SK-N-MC (cell line): ENCODE measurements at places on chromosomes 11 and 22.

DNA sequence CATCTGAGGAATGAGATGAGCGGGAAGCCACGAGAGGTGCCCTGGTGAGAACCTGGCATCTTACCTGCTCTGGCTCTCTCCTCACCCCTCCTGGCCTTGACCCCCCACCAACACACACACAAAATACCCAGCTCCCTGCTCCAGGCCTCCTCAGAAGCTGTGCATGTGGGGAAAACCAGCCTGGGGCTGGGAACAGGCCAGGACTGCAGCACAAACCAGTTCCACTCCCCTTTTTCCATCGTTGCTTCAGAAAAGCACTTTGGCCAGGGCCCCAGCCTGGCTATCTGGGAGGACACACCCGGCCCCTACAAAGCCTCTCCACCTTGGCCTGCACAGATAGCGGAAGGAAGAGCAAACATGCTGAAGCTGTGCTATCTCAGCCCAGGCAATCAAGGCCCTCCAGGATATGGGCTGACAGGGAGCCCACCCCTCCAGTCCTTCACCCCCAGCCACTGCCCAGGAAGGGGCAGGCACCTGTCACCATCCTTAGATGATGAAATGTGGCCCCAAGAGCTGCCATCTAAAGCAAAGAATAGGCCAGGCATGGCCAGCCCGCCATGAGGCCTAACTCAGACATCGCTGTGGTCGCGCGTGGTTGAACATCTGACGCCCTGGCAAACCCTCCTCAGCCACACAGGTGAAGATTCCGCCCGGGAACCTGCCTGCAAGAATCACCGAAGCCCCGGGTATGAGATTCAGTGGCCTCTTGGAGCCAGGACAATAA is 35.4 kb downstream of the PISD start:
- no peak for DNase-seq

DNA sequence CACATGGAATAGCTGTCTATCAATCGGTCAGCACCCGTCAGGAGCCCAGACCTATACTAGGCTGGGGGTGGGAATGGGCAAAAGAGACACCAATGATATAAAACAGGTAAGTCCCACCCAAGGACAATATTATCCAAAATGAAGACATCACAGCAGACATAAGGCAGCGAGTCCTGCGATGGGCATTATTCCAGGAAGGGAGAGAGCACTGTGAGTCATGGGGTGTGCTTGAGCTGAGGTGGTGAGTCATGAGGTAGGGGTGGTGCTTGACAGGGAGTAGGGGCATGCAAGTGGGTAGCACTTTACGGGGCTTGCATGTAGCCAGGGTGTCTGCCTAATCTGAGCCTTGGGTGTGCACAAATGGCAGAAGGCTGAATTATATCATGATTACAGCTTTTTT is 605.0 kb upstream of the CADM1 start:
- no peak for DNase-seq

GRCh38 chr11:36364551-36365325 is 68.7 kb downstream of the PRR5L start:
- no peak for DNase-seq

DNA sequence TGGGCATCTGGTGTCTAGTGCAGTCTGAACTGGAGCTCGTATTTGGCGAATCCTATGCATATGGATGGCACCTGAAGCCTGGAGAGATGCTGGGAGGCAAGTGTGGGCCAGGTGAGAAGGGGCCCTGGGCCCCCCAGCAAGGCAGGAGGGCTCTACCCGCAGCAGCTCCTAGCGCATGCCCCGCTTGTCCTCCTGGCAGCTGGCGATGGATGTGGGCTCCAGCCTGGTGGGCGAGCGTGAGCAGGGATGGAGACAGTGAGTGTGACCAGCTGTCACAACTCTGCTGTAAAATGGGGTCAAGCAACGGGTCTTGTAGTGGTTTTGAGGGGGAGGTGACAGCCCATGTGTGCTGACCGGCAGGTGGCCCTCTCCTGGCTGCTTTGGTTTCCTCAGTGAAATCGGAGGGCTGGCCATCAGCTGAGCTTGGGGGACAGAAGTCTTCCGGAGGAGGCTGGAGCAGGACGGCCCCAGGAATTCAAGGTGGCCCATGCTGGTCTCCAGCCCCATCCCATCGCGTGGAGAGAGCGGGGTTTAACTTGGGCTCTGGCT is 12.0 kb downstream of the FRMD8 start:
- no peak for DNase-seq

GRCh38 chr22:48827268-48827846 is 1000.3 kb downstream of the BRD1 start:
- DNase-seq, result no peak

DNA sequence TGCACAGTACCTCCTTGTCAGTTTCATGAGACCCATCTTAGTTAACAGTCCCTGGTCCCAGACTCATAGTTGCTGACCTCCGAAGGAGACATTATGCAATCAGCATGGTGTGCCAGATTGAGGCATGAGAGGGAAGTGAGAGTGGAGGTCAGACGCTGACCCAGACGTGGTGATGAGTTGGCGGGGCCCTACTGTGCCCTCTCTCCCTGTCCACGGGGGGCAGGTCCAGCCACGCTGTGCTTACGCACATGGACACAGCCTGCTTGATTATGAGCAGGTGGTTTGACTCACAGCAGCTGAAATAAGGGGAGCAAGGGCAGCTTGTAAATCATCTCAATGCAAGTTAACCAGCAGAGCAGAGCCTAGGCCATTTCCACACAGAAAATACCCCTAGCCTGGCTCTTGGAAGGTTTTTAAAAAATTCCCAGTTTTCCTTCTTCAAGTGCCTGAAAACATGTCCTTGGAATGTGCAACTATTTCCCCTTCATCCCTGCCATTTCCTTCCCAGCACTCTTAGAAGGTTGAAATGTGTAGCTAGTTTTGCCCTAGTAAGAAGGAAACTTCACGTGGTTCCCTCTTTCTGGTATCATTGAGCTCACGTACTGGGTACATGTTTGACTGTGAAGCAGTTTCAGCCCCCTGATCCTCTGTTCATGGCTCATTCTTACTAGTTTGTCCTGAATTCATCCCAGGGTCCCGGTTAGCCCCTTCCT is 122.6 kb upstream of the SORL1-AS1 start:
- no peak for DNase-seq

GRCh38 chr11:67996051-67996450 is 7.8 kb downstream of the UNC93B1 start:
- no peak for DNase-seq

DNA sequence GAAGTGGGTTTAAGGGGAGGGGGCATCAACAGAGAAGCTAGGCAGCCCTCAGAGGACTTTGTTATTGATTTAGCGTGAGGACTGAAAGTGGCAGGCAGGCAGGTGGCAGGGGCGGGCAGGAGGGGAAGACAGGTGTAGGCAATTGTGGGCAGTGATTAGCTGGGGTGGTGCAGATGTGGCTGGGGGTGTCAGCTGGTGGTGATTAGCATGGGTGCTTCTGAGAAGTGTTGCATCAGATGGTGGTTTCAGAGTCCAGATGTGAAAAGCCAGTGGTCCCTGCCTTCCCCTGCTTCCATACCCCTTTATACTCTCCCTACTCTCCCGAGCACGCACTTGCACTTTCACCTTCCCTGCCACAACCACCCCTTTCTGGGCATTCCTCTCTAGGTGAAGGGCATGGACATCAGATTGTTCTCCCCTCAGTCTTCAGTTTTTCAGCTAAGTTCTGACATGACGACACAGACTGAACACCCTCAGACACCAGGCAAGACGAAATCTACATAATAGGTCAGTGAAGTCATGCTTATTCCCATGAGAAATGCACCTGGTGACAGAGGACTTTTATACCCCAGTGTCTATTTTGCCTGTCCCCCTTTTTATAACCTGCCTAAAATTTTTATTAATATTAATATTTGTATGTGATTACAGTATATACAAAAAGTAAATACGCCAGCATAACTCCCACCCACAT is 435.7 kb upstream of the CADM1 start:
- DNase-seq, result no peak

DNA sequence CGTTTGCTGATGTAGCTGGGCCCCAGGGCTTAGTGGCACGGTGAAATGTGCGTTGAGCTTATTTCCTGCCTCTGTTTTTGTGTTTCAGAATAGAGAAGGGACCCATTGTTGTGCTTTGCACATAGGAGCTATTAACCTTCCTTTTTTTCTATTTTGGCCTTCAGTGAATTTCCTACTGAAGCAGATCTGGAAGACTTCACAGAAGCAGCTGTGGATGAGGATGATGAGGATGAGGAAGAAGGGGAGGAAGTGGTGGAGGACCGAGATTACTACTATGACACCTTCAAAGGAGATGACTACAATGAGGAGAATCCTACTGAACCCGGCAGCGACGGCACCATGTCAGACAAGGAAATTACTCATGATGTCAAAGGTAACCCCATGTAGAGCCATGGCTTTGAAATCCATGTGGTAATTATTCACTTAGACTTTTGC is 37.4 kb upstream of the ST14 start:
- no peak for DNase-seq

DNA sequence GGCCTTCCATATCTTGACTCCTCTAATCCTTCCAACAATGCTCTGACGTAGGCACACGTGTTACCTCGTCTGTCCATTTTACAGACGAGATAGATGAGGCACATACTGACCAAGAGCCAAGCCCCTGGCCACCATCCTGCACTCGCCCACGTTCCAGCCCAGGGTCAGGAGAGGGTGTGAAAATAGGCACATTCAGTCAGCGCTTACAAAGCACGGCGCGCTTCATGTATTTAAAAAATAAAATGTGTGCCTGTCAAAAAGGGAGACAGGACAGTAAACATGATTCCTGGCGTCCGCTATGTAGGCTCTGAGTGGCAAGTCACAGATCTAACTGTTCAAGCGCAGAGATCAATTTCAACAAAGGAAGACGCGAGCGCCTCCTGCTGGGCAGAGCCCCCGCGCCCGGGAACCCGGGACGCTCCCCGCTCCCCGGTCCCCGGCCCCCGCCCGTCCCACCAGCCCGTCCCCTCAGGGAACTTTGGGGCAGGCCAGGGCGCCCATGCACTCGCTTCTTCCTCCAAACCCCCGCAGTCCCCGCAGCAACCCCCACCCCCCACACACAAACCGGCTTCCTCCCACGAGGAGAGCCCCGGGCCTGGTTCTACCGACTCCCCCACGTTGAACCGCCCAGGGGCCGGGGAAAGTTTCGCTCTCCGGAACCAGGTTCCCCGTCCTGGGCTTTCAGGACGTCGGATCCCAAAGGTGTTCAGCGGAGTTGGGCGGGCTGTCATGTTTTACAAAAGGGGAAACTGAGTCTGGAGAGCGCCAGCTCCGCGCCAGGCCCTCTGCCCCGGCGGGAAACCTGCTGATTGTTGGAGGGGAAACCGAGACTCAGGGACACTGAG is 10.4 kb upstream of the C1QTNF6 start:
- no peak for DNase-seq

DNA sequence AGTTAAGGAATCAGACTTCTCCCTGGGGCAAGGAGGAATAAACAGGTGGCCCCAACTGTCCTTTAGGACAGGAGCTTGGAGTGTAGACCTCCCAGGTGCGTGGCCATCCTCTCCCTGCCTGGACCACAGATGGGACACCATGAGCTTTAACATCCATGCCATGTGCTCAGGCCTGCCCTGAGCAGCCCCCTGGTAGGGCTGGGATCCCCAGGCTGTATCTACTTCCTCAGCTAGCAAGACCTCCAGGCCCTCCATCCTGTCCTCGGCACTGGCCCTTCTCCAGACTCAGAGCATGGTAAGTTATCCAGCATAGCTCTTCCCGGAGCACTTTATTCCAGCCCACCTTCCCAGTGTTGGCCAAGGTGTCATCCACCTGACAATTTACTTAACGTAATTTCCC is 5.7 kb downstream of the CD6 start:
- DNase-seq, result no peak

GRCh38 chr11:82683029-82683428 is 50.6 kb downstream of the FAM181B start:
- DNase-seq, result no peak

- DNase-seq, result no peak
Measured at GRCh38 chr11:66118847-66119246, 48.8 kb downstream of the PACS1 start.

DNA sequence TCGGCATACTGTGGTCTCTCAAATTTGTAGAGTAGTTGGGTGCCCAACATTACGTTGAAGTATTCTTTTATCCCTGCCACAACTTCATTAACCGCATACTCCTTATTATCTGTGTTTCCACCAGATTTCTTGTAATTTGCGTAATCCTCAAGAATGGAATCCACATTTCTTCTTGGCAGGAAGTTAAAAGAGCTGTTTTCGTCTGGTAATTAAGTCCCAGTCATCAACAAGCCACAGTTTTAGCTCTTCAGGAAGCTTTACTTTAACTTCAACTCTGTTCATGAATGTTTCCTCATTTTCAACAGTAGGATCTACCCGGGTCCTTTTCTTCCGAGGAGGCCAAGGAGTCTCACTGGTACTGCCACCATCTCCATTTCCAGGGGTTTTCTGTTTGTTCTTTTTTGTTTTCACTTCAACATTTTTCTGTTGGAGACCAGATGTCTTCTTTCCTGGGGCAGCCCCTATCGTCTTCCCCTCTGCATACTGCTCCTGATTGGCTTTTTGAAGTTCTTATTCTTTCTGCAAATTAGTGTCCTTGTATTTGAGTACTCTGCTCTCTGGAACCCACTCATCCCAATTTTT is 30.3 kb downstream of the PDE3B start:
- peak; percentile 34 for DNase-seq

DNA sequence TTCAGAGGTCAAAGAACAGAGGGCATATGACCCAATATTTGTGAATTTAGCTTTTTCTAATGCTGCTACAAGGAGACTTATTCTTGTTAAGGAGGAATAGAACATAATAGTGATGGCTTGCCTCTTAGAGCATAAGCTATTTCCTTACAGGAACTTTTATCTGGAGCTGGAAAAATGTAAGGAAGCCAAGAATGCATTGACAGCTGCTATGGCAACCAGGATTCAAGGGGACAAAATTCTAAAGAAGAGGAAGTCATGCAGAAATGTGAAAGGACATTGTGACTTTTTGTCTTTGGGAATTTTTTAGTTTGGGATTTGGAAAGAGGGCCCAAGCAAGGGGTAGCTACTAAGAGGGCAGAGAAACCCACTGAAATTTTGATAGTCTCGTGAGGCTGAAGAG is 51.1 kb downstream of the EHF start:
- DNase-seq, result no peak

DNA sequence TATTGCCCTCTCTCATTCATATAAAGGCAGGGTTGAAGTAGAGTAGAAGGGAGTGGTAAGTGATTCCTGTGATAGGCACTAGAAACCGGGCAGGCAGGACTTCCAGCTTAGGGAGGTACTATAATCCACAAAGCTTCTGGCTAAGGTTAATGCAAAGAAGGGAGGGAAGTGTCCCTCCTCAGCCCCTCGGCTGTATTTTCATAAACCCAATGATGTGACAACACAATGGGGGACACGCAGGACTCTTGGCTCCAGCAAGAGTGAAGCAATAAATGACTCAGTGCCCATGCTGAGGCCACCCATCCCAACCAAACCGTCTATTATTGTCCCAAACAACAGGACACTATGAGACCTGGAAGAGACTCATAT is 90.7 kb downstream of the ETS1 start:
- no peak for DNase-seq

DNA sequence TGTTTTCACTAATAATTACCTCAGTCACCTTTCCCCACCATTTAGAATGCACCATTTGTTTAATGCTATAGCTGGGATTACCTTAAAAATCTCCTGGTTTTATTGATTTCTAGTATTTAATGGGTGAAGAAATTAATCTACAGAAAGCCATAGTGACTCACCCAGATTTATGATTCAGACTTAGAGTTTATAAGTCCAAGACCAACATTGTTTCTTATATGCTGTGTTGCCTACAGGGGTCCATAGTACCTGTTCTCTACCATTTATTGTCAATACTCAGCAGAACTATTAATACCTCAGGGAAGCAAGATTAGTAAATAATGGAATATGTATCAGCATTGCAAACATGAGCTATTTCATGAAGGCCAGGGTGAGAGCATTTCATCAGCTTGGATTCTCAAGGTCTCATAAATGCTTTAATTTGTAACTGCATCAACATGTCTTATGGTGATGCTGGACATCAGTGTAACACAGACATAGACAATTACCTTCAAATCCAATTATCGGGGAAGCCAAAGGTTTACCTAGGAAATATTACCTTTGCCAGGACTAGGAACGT is 8.0 kb upstream of the MS4A7 start:
- no peak for DNase-seq
